Stimulated activated CD4-positive, alpha-beta T cell treated with anti-CD3 and anti-CD28 coated beads, Interleukin-1b, Interleukin-23, amount 100 ng/mL, for 24 hours (primary cell): ENCODE measurements at places on chromosomes 12 and 14.

DNA sequence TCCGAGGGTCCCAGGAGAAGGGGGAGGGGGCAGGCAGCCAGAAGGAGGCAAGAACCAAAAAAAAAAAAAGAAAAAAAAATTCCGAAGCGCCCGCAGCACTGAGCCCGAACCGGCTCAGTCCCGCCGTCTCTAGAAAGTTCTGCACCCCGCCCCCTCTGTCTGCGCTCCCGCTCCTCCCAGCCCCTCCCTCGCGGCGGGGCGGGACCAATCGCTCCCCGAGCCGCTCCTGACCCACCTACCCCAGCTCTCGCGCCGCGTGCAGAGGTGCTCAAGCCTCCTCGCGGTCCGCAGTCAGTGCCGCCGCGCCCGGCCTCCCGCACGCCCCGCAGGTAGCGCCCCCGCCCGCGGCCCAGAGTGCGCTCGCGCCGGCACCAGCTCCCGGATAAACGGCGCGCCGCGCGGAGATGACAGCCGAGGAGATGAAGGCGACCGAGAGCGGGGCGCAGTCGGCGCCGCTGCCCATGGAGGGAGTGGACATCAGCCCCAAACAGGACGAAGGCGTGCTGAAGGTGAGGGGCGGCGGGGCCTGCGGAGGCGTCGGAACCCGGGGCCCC is at the start of gene FKBP4:
FKBP4 (plus strand) TSS at position 235 of the 554 bp plus-strand sequence; CDS start at position 405, 170 bp downstream.
- DNase-seq: peak; percentile 88

- no peak for DNase-seq
Observed at GRCh38 chr12:132514216-132514820, 24.4 kb downstream of the FBRSL1 start.

GRCh38 chr14:65222440-65222858 is 120.1 kb upstream of the MAX start:
- peak; percentile 37 for DNase-seq

DNA sequence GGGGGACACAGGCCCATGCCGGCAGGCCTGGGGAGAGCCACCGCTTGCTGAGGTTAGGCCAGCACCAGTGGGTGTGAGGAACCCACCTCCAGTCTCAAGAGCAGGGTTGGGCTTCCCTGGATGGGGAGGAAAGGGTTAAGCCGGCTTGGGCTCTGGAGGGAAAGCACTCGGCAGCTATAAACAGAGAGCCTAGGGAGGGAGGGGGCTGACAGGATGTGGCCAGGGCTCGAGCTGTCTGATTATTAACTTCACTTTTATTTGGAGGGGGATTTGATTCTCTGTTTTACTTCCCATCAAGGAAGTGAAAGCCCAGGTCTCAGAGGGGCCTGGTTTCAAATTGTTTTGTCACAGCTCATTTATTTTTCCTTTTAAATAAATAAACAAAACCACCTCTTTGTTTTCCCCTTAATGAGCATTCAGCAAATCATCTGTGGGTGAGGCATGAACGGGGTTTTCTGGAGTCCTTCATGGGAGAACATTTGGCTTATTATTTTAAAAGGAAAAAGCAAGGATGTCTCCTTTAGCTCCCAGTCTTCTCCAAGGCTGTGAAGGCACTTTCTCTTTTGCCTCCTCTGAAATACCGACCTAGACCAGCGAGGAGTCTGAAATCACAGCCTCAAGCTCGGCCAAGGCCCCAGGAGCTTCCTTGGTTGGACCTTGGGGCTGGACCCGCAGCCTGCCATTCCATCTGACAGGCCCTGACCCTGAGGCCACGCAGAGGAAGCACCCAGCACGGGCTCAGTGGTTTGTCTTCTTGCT is 21.9 kb upstream of the ZFP36L1 start:
- no peak for DNase-seq

DNA sequence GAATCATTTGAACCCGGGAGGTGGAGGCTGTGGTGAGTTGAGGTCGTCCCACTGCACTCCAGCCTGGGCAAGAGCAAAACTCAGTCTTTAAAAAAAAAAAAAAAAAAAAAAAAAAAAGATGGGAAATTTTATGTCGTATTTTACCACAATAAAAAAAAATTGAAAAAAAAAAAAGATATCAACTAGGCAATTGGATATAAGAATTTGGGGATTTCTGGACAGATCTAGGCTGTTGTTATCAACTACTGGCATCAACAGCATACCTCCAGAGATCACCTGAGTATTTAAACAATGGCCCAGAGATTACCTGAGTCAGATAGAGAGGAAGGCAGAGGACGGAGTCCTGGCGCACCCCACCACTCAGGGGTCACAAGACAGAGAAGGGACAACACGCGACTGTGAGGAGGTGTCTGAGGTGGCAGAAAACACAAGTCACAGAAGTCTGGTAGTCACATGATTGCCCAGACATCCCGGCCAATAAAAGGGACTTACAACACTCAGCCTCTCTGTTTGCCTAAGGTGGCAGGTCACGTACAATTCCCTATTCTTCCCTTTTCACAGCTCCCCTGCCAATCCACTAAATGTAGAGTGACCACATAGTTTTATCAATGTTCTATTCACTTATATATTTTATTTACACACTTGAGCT is 1.8 kb downstream of the SPRING1 start:
- no peak for DNase-seq

- no peak for DNase-seq
Observed at GRCh38 chr12:68521321-68521839, 89.3 kb upstream of the RAP1B start.

DNA sequence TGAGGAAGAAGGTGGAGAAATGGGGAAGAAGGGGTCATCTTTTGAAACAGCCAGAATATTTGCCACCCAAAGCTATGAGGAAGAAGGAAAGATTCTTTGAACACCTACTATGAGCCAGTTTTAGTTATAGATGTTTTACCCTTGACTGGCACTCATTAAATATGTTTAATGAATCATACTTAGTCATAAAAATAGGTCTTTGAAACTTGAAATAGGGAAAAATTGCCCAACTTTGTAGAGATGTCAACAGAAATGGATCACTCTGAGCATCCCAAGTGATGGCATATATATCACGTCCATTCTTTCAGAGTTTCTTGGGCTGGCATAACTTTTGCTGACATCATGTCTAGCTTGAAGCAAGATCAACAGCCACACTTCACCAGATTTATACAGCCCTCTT is 263.5 kb downstream of the RPAP3 start:
- no peak for DNase-seq

GRCh38 chr12:5756338-5756842 is 188.7 kb downstream of the ANO2 start:
- no peak for DNase-seq

DNA sequence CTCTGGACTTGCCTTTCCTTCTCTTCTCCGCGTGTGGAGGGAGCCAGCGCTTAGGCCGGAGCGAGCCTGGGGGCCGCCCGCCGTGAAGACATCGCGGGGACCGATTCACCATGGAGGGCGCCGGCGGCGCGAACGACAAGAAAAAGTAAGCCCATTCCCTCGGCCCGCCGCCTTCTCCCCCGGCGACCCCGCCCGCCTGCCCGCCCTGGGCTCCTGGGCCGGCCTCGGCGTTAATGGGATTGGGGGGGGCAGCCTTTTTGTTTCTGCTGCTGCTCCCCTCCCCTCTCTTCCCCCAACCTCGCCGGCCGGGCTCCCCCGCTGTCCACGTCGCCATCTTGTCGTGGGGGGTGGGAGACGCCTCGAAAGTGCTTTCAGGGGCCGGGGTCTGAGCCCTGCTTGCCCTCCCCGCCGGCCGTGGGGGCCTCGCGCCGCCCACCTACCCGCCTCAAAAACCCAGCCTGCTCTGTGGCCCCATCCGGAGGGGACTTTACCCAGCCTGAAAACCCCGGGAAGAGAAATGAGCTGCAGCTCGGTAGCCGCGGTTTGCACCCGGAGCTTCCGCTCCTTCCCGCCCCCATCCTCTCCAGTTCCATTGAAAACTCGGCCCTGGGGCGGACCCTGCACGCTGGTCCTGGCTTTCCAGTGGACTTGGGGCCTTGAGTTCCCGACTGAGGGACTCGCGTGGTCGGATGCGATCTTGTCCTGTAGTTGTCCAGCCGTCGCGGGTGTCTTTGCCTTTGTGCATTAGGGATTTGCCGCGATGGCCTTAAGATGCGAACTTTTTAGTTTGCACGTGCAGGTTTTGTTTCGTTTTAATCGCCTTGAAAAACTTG is 598 bp downstream of the HIF1A start:
- peak; percentile 25 for DNase-seq

DNA sequence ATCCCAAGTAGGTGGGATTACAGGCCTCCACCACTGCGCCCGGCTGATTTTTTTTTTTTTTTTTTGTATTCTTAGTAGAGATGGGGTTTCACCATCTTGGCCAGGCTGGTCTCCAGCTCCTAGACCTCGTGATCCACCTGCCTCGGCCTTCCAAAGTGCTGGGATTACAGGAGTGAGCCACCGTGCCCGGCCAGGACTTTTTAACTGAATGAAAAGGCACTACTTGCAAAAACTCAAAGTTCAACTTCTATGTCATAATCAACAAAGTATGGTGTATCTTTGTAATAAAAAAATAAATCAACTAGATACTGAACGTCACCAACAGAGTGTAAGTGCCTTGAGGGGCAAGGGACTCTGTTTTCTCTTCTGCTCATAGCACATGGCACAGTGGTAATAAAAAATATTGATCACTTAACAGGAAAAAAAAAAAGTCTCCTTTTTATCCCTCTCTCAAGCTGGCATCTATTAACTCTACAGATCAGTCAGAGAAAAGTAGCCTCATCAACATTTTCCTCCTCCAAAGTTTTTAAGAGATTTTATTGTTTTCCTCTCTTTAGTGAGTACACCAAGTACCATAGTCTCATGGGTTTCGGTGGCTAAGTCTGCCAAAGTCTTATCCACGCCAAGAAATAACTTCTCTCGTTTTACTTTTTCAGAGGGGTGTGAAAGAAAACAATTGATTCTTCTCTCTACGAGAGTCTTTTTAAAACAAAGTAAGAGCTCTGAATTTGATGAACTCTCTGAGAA is 10.6 kb upstream of the FOXN3 start:
- no peak for DNase-seq

- DNase-seq: no peak
Observed at GRCh38 chr12:93712200-93712599, 35.0 kb downstream of the CRADD start.
